ENCODE measurements at places on chromosomes 12 and 14.
A peak's percentile ranks its signal among the peaks of the same experiment; 100 is the strongest.

DNA sequence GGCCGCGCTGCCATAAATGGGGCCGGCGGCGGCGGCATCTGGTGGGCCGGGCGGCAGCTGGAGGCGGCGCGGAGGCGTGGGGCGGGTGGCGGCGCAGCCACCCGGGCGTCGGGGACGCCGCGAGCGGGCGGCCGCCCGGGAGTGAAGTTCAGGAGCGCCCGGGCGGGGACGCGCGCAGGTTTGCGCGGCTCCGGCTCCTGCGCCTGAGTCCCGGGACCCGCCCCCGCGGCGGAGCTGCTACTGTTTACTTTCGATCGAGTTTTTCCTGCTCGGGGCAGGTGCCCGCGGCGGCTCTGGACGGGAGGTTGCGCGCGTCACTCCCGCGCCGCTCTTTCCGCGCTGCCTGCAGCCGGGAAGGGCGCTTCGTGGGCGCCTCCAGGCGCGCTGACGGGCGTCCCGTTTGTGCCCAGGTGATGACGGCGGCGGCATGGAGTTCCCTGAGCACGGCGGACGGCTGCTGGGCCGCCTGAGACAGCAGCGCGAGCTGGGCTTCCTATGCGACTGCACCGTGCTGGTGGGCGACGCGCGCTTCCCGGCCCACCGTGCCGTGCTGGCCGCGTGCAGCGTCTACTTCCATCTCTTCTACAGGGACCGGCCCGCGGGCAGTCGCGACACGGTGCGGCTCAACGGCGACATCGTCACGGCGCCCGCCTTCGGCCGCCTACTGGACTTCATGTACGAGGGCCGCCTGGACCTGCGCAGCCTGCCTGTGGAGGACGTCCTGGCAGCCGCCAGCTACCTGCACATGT, at the start of gene ZBTB42:
Gene ZBTB42 (plus strand): TSS at position 331 of the 749 bp plus-strand sequence. CDS start 97 bp downstream, at position 428.
- peak; percentile 85 for DNase-seq

DNA sequence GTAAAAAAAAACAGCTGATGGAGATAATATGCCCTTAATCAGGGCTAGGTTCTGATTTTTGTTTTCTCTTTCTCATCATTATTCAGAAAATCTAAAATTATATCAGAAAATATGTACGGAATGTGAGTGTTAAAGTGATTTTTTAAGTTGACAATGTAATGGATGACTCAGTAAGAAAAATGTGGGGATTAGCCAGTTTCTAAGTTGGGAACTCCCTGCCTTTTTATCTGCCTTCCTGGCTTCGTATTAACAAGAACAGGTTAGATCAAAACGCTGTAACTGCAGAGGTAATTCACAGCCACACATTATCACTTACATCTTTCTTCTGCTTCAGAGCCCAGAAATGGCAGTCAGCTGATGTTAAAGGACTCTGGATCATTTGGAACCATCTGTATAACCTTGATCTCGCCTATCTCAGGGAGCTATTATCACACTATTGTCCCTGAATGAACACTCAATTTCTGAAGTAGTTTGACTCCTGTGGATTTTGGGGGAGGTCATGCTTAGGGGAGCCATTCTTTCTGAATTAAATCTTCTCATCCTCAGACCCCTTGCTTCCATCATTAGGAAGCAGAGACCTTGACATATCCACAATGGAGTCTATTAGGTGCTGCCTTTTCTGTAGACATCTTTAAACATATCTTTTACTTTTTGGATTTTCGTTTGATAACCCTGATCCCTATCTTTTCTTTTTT, 135.7 kb upstream of the SLC16A7 start:
- DNase-seq: no peak

- DNase-seq: no peak
Measured at GRCh38 chr12:70831543-70831942, 89.0 kb downstream of the PTPRR start.

DNA sequence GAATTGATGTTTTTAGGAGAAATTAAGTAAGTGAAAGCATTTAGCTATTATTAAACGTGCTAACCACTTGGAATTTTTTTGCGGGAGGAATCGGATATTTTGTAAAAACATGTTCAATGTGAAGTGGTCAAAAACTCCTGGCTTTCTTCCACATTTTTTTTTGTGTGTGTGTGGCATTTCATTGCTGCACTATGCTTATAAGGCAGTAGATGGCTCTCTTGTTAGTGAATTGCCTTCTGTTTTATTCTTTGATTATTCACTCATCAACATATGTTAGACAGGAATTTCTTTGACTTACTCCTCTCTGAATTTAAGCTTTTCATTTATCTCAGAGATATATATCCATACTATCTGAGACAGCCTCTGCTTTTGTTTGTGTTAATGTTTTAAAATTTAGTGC, 71.3 kb downstream of the DERA start:
- no peak for DNase-seq

- peak; percentile 34 for DNase-seq
Measured at GRCh38 chr12:38508246-38508645, 191.7 kb downstream of the ALG10B start.

GRCh38 chr12:133202493-133203343, 21.4 kb downstream of the ZNF268 start:
- DNase-seq: no peak

DNA sequence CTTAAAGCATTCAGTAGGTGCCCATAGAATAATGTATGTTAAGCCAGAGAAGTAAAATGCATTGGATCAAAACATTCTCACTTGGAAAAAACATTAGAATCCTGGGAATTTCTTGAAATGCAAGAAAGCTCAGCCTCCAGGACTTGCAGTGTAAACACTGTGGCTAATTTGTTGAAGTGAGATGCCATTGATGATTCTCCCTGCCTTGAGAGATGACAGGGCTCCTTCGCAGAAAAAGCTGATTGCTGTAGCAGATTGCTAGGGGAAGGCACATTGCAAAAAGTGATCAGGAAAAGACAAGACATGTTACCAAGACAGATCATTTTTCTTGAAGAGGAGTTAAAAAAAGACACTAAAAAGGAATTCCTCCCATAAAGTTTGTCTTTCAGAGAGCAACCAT, 204.2 kb upstream of the HMGA2 start:
- DNase-seq: no peak

GRCh38 chr14:91884664-91885063, 17.3 kb upstream of the TC2N start:
- DNase-seq: no peak

GRCh38 chr14:92633274-92633616, 115.2 kb downstream of the LGMN start:
- DNase-seq: peak; percentile 80

- DNase-seq: no peak
Measured at GRCh38 chr12:93060666-93061472, 131.8 kb upstream of the EEA1 start.

DNA sequence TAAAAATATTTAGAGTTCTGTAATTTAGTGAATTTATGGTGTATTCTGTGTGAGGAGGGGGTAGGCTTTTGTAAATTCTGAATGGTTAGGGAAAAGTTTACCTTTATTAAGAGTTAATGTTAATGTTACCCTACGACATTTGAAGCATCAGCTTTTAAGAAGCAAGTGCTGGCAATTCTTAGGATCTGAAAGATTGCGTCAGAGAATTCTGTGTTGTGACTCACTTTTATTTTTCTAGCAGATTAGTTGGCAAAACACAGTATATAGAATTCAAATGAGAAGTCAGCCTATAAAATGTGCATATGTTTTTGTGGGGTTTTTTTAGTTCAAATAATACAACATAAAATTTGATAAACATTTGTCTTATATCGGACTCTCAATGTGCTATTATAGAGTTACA, 97.6 kb downstream of the RAD52 start:
- no peak for DNase-seq

DNA sequence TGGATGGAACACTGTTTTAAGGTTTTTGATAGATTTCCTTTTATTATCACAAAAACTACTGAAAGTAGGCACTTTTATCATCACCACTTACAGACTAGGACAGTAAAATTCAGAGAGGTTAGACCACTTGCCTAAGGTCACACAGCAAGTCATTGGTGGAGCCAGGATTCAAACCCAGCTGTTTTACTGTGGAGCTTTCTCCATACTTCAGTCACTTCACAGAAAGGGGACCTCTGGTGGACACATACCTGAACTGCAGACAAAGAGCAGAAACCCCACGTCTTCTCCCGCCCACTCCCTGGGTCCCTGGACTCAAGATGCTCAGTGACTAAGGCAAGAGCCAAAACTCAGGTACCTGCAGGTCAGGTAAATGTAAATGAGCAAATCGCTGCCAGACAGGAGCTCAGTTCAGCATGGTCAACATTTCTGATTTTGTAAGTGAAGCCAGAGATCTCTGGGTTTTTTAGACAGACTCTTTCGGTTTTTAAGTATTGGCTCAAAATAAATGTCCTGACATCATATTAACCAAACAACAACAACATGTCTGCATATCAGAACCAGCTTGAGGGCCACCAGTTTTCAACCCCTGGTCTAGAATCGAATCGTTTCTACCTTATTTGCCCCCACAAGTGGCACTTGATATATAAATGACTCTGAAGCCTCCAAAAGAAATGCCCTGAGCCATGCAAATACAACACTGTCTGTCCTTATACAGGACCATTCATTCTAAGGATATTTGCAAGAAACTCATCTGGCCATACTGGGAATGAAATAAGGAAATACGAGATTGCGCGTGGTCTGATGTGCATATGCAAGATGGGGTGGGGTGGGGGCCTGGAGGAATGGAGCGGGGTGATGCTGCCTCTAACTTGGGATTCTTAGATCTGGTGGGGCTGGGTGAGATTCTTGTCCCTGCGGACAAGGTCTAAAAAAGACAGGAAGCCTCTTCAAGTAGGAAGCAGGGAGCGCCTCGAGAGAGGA, 110.9 kb downstream of the KSR2 start:
- DNase-seq: no peak

DNA sequence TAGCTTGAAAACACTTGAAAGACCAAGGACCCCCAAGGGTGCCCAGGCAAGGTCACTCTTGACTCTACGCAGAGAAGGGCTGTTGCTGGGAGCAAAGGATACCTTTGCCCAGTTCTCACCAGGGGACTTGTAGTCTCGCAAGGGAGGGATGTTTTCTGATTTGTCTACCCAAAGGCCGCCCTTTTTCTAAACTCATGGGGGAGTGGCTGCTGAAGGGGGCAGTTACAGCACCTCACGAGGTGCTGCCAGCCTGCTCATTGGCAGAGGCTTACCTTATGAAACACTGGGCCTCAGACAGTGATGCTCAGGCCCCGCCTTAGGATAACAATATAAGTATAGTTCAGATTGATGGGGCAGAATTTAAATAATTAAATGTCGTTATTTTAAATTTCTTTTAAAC, 107.0 kb downstream of the ETV6 start:
- DNase-seq: no peak

GRCh38 chr14:96754845-96755184, 42.4 kb upstream of the VRK1 start:
- DNase-seq: no peak

DNA sequence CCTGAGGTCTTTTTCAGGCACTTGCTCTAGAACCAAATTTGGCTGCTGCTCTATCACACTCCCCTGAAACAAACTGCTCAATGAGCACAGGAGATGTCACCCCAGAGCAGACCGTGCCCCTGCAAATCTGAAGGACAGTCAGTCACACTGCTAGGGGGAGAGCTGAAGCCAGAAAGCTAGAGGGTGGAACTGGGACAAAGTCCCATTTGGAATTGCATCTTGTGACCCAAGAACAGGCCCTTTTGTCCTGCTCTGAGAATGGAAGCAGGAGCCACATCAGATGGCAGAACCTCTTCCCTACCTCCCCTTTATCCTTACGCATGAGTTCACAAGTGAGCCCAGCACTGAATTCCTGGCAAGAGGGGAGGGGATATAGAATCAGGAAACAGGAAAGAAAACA, 64.7 kb downstream of the MAP3K9 start:
- no peak for DNase-seq

- DNase-seq: no peak
Measured at GRCh38 chr14:44941591-44941990, 20.2 kb downstream of the KLHL28 start.

GRCh38 chr12:102948941-102949352, 8.5 kb upstream of the ASCL1 start:
- DNase-seq: no peak

DNA sequence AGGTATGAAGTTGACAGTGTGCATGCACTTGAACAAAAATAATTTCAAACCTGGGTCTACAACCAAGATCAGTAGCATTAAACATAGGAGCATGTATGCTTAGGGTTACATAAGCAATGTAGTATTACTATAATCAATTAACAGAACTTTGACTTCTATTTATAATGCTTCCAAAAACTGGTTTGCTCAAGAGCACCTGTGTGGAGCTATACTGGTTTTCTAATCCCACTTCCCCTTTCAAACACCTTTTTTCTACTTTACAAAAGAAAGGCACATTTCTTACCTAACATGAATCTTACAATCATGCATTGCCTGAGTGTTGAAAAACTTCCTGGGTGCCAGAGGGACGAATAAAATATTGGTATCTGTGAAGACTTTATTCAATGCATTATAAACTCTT, 72.7 kb downstream of the EFCAB11 start:
- DNase-seq: no peak

- DNase-seq: no peak
Measured at GRCh38 chr14:59785629-59786028, 84.9 kb downstream of the RTN1 start.

DNA sequence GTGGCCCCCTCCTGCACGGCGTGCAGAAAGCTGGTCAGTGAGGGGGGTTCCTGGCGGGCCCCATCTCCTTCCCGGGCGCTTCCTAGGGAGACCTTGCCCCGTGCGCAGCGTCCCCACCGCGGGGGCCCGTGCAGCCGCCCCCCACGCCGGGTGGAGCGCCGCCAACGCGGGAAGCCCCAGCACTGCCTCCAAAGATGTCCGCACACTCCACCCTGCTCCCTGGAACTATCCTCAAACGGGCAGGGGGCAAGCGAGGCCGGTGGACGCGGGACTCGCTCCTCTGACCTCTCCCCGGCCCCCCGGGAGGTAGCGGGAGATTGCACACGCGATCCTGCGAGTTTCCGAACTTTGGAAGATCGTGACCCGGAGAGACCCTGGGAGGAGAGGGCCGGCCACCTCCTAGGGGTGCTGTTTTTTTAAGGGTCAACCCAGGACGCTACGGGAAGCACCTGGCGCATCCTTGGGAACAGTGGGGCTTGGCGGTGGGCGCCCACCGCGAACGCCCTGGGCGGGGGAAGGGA, 1.5 kb upstream of the FZD10 start:
- DNase-seq: peak; percentile 71

Data from posterior vena cava (tissue), 2 donors.